ENCODE measurements at places on chromosomes 16 and 17. TPM values are rescaled to one million over a fixed set of nuclear protein-coding genes. Genes with fewer than 3 reads are reported as not detected.

GRCh38 chr17:6323626-6324356 lies 111.1 kb downstream of the AIPL1 start:
- no peak for DNase-seq

DNA sequence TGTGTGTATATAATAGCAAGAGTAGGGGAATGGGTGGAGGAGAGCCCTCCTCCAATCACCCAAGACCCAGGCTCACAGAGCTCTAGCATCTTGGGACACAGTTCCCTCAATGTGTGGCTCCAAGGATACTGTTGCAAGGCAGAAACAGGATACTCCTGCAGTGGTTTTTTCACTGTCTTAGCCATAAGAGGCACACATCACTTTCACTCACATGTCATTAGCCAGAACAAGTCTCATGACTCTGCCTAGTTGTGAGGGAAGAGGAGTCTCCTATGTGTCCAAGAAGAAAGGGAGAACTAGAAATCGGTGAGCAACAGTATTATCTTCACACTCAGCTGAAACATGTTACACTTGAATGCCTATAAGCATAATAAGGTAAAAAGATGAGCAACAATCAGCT lies 11.1 kb upstream of the NUDT7 start:
- DNase-seq = no peak

- DNase-seq = no peak
Measured at GRCh38 chr16:87658564-87659225, 56.4 kb downstream of the JPH3 start.

DNA sequence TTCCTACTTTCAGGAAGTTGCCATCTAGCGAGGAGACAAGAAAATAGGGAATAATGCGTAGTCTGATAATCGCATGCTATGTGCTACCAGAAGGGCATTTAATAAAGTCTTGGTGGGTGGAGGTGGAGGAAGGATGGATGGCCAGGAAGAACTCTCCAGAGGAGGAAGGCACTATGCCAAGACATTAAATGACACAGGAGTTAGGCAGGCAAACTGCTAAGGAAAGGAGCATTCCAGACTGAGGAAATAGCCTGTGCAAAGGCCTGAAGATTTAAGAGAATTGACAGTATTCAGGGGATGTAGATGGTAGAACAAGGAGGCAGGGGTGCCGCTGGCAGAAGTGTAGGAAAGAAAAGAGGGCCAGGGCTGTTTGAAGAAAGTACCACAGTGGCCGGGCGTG lies 19.3 kb upstream of the ARHGAP44 start:
- DNase-seq = no peak

- DNase-seq = no peak
Measured at GRCh38 chr16:19177111-19177739, 9.2 kb downstream of the SYT17 start.

DNA sequence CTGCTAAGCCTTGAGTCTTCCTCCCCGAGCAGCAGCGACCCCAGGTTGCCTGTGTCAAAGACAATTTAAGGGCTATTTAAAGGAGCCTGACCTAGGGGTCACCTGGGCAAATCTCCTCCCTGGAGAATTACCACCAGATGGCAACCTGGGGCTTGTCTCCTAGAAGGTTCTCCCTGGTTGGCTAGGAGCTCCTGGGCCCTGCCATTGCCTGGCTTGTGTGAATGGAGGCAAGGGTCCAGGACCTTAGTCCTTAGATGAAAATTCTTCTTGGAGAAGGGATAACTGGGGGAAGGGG lies 51.3 kb upstream of the TAC4 start:
- DNase-seq = no peak

GRCh38 chr17:14203388-14203787 lies 33.3 kb downstream of the CDRT15 start:
- DNase-seq = no peak

GRCh38 chr17:60381958-60382357 lies 10.0 kb downstream of the USP32 start:
- DNase-seq = no peak

DNA sequence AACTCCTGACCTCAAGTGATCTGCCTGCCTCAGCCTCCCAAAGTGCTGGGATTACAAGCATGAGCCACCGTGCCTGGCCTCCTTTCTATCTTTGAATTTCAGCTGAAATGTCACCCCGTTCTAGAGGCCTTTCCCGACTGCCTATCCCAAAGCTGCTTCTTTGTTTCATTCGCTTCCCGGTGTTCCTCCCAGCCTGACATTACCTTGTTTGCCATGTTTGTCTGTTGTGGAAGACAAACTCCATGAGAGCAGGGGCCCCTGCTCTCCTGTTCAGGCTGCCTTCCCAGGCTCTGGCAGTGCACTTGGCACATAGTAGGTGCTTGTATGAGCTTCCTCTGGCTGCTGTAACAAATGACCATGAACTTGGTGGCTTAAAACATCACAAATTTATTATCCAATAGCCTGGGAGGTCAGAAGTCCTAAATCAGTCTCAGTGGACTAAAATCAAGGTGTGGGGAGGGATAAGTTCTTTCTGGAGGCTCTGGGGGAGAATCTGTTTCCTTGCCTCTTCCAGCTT lies 2.6 kb upstream of the CCL22 start:
- DNase-seq = no peak

DNA sequence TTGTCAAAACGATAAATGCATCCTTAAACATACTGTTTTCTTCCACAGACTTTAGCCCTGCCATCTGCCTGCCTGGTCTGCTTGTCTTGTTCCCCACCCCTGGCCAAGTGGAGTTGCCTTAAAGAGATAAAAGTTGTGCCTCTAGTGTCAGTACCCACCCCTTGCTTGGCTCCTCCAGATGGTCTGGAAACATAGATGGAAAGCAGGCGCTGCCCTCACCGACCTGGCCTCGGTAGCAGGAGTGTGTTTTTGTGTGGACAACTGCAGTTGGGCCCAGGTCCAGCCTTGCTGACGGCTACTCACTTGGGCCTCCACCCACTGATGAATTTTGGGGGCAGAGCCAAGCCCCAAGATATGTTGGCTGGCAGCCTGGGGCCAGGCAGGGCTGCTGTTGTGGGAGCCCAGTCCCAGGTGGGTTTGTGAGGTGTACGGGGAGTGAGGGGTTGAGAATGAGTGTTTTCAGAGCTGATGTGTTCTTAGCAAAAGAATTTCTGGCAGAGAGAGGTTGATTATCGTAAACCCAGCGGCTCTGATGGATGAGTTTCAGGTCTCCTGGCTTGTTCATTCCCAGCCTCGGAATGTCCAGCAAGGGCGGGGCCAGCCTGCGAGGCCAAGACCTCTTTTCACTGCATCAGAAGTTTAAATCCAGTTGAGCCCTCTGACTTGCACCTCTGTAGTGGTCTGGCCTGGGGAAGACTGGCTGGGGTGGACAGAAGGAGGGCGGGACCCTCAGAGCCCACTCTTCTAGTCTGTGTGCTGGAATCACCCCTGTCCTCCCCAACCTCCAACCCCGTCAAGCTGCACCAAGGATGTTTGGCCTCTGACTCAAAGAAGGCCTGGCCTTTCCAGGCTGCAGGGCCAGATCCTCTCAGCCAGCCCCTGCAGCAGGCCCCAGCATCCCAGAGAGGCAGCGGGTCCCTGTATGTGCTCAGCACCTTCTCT lies 179.7 kb downstream of the RAB11FIP4 start:
- no peak for DNase-seq

DNA sequence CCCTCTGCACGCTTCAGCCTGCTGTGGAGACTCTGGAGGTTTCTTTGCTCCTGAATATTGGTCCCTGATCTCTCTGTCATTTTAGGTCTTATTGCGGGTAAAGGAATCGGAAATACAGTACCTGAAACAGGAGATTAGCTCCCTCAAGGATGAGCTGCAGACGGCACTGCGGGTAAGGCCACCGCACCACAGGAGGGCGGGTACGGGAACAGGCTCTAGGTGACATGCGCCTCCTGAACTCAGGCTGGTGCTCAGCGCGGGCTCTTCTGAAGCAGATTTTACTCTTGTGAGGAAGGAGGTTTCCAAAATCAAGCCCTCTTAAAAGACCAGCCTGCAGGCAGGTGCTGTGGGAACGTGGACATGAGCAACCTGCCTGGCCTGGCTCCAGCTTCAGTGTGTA lies 29.8 kb downstream of the PLD6 start:
- no peak for DNase-seq

GRCh38 chr16:56736476-56736875 lies 6.5 kb downstream of the NUP93 start:
- DNase-seq = no peak

DNA sequence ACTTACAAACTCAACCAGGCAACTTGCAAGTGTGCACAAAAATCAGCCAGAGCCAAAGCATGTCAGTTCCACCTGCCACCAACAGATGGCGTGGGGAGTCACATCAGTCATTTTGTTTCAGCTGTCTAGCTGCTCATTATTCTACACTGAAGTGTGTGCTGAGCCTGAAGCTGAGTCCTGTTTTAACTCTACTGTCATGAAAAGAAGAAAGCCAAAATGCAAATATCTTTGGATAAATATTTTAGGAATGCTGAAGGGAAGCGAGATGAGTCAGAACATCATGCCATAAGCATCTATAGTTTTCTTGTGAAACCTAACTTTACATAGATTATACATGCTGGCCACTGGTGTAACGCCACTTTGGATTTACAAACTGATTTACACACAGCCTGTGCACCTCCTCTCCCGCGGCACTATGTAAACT lies 172.6 kb downstream of the CDK5R1 start:
- peak; percentile 33 for DNase-seq

EVPLL gene
- total RNA-seq = not detected

SLC9A5 gene
- 0.99 TPM for total RNA-seq

PMP22 gene
- total RNA-seq = 28.0 TPM

TBC1D3E gene
- not detected for total RNA-seq

GPR179 gene
- not detected for total RNA-seq

FAM20A gene
- not detected for total RNA-seq
